ENCODE measurements at places on chromosomes 6 and 20.
A peak's percentile ranks its signal among the peaks of the same experiment; 100 is the strongest.

DNA sequence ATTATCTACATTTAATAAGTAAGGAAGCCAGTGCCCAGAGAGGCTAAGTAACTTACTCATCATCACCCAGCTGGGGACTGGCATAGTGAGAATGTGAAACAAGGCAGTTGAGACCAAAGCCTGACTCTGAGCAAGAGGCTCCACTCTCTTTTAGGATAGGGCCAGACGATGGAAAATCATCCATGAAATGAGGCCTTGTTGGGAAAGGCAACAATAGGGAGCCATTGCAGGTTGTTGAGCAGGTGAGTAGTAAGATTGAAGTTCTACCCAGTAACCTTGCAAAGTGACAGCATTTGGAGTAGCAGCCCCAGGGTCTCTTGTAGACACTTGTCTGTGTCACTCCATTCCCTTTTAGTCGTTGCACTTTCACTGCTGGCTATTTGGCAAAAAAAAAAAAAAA lies 2.5 kb upstream of the CPNE5 start:
- DNase-seq, result no peak

GRCh38 chr6:61977947-61978346 lies 308.1 kb downstream of the KHDRBS2 start:
- DNase-seq, result no peak

- no peak for DNase-seq
Measured at GRCh38 chr6:68633972-68634725, 933 bp upstream of the ADGRB3 start.

GRCh38 chr20:50561379-50562078 lies 51.3 kb downstream of the PTPN1 start:
- peak; percentile 56 for DNase-seq

GRCh38 chr6:167703347-167703746 lies 123.4 kb upstream of the AFDN start:
- no peak for DNase-seq

- no peak for DNase-seq
Measured at GRCh38 chr6:38502423-38502822, 137.3 kb downstream of the BTBD9 start.

DNA sequence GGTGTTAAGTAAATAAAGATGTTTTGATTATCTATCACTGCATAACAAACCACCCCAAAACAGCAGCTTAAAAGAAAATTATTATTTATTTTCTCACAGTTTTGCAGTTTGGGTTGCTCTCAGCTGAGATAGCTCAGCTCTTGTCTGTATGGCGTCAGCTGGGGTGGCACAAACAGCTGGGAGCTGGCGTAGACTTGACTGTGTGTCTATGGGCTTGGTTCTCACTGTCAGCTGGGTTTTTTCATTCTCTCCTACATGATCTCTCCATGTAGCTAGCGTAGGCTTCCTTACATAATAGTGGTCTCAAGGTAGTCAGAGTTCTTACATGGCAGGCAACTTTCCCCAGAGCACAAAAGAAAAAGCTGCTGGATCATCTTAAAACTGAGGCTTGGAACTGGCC lies 6.5 kb upstream of the TMEM74B start:
- no peak for DNase-seq

- DNase-seq, result no peak
Measured at GRCh38 chr20:59035381-59035780, 3.2 kb upstream of the ATP5F1E start.

DNA sequence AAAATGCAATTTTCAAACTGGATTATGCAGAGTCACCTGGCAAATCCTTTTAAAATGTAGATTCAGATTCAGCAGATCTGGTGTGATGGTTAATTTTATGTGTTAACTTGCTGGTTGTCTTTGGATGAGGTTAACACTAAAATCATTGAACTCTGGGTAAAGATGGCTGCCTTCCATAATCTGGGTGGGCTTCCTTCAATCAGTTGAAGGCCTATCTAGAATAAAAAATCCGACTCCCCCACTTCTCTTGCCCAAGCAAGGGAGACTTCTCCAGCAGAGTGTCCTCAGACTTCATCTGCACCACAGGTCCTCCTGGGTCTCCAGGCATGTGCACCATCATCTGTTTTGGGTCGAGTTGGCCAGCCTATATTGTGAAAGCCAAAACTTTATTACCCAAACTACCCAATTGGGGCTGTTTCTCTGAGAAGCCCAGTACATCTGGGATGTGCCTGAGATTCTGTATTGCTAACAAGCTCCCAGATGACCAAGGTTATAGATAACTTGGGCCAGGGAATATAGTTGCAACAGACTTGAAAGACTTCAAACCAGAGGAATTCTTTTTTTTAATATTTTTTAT lies 1.6 kb upstream of the SLC17A5 start:
- no peak for DNase-seq

GRCh38 chr6:50716899-50717509 lies 3.7 kb downstream of the TFAP2D start:
- DNase-seq, result no peak

- no peak for DNase-seq
Measured at GRCh38 chr6:157637941-157638662, 184.9 kb upstream of the SNX9 start.

GRCh38 chr6:9539231-9539755 lies 875.6 kb downstream of the TFAP2A start:
- DNase-seq, result no peak

GRCh38 chr20:11794525-11794924 lies 123.2 kb upstream of the BTBD3 start:
- no peak for DNase-seq

DNA sequence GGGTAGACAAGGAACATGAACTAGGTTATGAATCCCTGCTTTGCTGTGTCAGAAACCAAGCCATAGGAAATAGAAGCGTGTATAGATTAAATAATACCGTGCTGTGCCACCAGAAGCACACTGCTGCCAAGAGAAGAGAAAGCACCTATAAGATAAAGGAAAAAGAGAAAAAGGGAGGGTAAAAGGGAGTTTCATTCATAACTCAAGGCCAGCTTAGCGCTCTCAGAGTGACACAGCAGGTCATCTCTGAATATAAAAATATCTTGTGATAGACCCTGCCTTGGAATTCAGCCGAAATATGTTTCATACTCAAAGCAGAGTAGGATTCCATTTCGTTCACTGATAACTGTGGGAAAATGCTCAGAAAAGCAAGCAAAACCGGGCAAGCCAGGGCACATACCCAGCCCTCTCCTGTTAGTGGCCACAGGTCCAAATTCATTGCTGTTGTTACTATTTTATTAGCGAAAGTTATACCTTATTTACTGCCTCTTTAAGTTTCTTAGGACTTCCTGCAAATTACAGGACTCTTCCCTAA lies 8.7 kb downstream of the JAG1 start:
- no peak for DNase-seq

DNA sequence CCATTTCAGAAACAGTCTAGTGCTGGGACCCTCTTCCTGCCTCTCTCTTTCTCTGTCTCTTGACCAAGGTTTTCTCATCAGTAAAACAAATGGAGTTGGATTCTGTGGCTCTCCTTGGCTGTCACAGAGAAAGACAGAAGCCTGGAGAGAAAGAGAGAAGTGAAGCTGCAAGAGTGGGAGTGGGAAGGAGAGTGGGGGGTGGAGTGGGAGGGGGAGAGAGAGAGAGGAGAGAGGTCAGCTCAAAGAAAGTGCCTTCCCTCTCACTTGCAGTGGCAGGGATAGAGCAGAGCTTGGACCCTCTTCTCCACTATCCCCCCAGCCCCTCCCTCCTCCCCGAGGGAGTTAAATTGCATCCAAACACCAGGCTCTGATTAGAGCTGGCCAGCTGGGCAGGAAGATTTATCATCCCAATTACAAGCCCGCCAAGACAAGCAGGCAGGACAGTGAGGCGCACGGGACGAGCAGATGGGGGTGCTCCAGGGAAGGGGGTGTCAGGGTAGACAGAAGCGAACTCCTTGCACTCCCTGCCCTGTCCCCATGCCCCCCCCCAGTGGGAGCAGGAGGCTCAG lies 74.3 kb downstream of the CD40 start:
- DNase-seq, result no peak

DNA sequence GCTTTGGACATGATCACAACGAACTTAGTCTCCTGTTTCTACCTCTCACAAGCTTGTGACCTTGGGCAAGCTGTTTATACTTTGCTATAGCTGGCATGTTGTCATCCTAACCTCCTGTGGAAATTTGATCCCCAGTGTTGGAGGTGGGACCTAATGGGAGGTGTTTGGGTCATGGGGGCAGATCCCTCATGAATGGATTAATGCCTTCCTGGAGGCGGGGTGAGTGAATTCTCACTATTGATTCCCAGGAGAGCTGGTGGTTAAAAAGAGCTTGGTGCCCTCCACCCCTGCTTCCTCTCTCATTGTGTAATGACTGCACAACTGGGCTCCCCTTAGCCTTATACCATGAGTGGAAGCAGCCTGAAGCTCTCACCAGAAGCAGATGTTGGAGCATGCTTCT lies 228.9 kb downstream of the HIVEP2 start:
- DNase-seq, result no peak

DNA sequence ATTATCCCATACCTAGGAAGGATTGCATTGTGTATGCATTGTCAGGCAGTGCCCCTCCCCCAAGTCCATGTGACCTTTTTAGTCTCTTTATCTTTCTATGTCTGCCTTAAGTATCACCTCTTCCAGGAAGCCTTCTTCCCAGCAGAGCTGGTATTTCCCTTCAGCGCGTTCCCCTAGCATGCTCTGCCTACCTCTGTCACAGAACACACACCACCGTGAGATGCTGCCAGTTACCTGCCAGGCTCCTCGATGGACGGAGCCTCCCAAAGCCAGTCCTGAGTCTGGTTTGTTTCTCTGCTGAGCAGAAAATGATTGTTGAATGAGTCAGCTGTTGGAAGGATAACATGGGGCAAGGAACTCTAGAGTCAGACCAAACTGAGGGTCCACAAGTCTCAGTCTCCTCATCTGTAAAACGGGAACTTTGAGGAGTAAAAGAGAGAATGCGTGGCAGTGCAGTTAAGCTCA lies 11.3 kb upstream of the ZNF335 start:
- no peak for DNase-seq

- DNase-seq, result no peak
Measured at GRCh38 chr6:63448229-63448628, 124.1 kb upstream of the LOC128125822 start.

DNA sequence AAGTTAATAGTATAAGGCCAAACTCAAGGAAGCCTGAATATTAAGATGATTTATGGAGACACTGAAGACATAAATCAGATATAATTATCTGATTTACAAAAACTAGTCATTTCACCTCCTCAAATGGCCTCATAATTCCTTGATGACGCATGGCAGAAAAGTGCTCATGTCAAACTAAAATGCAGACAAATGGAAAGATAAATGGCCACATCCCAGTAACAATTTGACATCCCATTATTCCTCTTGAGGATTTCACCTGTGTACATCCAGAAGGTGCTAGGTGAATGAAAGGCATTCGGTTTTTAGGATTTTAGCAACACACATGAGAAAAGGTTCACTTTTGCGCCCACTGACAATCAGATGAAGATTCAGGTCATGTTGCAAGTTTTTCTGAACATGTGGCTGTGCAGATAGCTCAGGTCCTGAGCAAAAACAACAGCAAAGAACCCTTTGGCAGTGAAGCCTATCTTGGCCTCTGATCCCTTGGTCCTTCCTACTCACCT lies 24.2 kb downstream of the SGK1 start:
- DNase-seq, result no peak

DNA sequence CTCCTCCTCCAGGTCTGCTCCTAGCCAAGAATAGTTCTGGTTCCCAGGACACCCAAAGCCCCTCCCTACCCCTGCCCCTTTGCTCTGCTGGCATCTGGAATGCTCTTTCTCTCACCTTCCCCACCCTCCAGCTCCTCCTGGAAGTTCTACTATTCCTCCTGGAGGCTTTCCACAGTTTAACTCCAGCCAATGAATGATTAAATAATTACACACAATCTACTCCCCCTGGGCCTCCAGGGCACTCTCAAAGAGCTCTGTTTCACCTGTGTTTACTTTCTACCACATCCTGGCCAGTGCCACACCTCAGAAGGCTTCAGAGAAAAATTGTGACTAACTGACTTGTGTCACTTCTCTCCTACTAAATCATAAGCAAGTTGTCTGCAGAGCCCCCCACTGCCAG lies 36.2 kb downstream of the GCM1 start:
- DNase-seq, result no peak

DNA sequence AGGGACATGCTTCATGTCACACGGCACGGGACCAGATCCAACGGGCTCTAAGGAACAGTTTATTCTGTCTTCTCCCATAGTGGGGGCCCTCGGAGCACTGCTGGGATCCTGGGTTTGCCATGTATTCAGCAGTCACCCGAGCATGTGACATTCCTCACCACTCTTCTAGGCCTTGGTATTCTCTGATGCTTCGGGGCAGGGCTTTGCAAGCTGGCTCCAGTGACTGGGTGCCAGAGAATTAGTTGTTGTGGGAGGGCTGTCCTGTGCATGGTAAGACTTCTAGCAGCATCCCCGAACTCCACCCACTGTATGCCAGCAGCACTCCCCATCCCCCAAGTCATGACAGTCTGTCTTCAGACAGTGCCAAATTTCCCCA lies 5.4 kb downstream of the CCN5 start:
- no peak for DNase-seq

- DNase-seq, result no peak
Measured at GRCh38 chr6:70668499-70668812, 773 bp downstream of the SMAP1 start.

DNA sequence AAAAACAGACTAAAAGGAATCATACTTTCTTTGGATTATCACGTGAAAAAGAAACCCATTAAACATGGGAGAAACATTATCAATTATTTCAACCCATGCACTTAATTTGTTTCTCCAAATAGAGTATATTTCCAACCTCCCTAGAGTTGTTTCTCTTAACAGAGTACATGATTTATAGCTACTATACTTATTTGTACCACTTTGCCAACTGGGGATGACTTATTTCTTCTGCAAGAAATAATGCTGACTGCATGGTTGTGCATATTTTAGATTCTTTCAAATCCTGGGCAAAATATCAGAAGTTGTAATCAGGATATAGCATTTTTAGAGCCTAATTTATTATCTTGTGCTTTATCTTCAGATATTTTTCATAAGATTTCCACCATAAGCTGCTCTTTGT lies 629.1 kb upstream of the EYS start:
- no peak for DNase-seq

Data from stimulated activated CD4-positive, alpha-beta T cell treated with anti-CD3 and anti-CD28 coated beads, Interleukin-4, amount 100 ng/mL, for 4 hours (primary cell).